ENCODE measurements at places on chromosomes 6 and 20. TPM values are rescaled to one million over a fixed set of nuclear protein-coding genes. Genes with fewer than 3 reads are reported as not detected.
A peak's percentile ranks its signal among the peaks of the same experiment; 100 is the strongest.

- H3K36me3 ChIP-seq, result no peaks in the 10 kb centered on the region
- no peaks in the 10 kb centered on the region for H3K27me3 ChIP-seq
- H3K4me3 ChIP-seq, result no peak overlapping the region
- no peak for DNase-seq
- no peaks in the 10 kb centered on the region for H3K4me1 ChIP-seq
Measured at GRCh38 chr6:82143041-82143481, 104.5 kb downstream of the IBTK start.

- no peak overlapping the region for H3K4me3 ChIP-seq
- no peaks in the 10 kb centered on the region for H3K27me3 ChIP-seq
- no peak for DNase-seq
Measured at GRCh38 chr6:67736816-67737215, 898.3 kb upstream of the ADGRB3 start.

GRCh38 chr20:6051505-6051904 is 2.4 kb downstream of the LRRN4 start:
- H3K4me1 ChIP-seq, result peaks cover 7% of the 10 kb centered on the region
- H3K4me3 ChIP-seq, result peak overlapping the region; percentile 23
- no peaks in the 10 kb centered on the region for H3K36me3 ChIP-seq
- DNase-seq, result no peak
- no peak overlapping the region for H3K27ac ChIP-seq

- no peak for DNase-seq
- no peak overlapping the region for H3K4me3 ChIP-seq
- no peaks in the 10 kb centered on the region for H3K36me3 ChIP-seq
- H3K27ac ChIP-seq, result no peak overlapping the region
Measured at GRCh38 chr20:24153101-24154040, 164.8 kb upstream of the GGTLC1 start.

GRCh38 chr6:447381-448165 is 56.0 kb downstream of the IRF4 start:
- H3K36me3 ChIP-seq, result peaks cover 4% of the 10 kb centered on the region
- peak overlapping the region; percentile 37 for H3K4me3 ChIP-seq
- H3K27ac ChIP-seq, result peak overlapping the region; percentile 91
- peaks cover 68% of the 10 kb centered on the region for H3K4me1 ChIP-seq
- no peaks in the 10 kb centered on the region for H3K27me3 ChIP-seq
- DNase-seq, result no peak

DNA sequence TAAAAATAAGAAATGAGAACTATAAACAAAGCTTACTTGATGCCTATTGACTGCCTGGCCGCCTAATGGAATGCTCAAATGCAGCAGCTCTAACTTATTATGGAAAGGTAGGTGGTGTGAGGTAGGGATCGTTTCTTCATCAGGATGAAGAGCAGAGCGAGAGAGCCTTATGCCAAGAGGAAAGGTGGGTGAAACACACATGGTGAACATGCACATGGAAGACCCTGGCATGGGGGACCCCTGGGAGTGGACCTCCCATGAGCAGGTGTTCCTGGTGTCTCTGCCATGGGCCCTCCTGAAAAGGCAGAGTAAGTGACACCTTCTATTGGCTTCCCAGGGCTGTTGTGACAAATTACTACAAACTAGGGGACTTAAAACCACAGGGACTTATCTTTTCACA is 130.1 kb downstream of the CDH4 start:
- no peak overlapping the region for H3K4me3 ChIP-seq
- H3K27ac ChIP-seq, result no peak overlapping the region
- H3K36me3 ChIP-seq, result no peaks in the 10 kb centered on the region
- H3K4me1 ChIP-seq, result no peaks in the 10 kb centered on the region
- no peak for DNase-seq
- H3K27me3 ChIP-seq, result no peaks in the 10 kb centered on the region

The LGSN gene
- total RNA-seq, result not detected

All from activated CD4-positive, alpha-beta T cell treated with anti-CD3 and anti-CD28 coated beads, Interleukin-2, amount 10 ng/mL, durations not matched to agents 7 days and 5 days (primary cell).